Fibroblast of pulmonary artery (primary cell): ENCODE measurements at places on chromosomes 4 and X.

GRCh38 chrX:861921-862320 lies 231.3 kb downstream of the SHOX start:
- no peak for DNase-seq

GRCh38 chr4:101192244-101192643 lies 155.1 kb downstream of the PPP3CA start:
- peak; percentile 48 for DNase-seq

- no peak for DNase-seq
Measured at GRCh38 chr4:38111717-38112116, 151.5 kb downstream of the PTTG2 start.

GRCh38 chr4:69057620-69058409 lies 38.5 kb upstream of the UGT2B7 start:
- DNase-seq: peak; percentile 52

DNA sequence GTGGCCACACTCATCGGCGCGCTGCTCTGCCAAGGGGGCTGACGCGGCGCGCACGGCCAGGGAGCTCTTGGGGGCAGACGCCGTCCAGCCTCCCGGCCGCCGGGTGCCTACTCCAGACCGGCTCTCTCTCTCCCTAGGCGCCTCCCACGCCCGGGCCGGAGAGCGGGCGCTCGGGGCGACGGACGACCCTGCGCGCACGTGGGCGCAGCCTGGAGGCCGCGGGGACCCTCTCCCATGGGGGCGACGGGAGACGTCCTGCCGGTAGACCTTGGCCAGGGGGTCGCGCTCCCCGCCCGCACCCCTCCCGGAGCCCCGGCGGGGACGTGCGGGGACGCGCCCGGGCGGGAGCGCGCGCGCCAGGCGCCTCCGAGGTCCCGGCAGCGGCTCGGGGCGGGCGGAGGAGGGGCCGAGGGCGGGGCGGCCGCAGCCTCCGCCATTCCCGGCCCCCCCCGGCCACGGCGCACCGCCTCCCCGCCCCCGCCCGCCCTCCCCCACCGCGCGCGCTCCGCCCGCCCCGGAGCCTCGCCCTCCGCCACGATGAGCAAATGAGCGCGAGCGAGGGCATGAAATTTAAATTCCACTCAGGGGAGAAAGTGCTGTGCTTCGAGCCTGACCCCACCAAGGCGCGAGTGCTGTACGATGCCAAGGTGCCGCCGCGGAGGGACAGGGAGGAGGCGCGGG lies at the start of gene MSL3:
MSL3 (plus strand) TSS at position 519 of the 681 bp plus-strand sequence; CDS start at position 546, 27 bp downstream.
- DNase-seq: peak; percentile 68

GRCh38 chr4:84503495-84504437 lies 4.7 kb upstream of the NKX6-1 start:
- DNase-seq: peak; percentile 79
